ENCODE measurements at places on chromosomes 5 and 9.

GRCh38 chr9:36213387-36213786 lies 22.7 kb downstream of the CLTA start:
- no peak for DNase-seq

DNA sequence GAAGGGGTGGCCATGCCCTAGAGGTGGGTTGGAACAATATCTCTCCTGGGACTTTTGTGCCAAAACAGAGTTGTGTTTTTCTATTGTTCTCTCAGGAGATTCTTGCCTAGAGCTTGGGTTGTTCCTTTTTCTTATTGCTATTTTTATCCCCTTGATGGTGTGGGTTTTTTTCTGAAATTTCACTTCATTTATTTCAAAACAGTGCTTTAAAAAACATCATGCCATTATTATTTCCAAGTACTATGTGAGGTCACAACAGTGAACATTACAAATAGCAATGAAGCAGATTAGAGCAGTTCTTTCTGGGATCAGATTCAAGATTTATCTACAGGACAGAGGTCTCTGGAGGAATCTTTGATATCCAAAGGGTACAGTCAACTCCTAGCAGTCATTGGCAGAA lies 76.6 kb downstream of the ACTBL2 start:
- DNase-seq, result no peak

DNA sequence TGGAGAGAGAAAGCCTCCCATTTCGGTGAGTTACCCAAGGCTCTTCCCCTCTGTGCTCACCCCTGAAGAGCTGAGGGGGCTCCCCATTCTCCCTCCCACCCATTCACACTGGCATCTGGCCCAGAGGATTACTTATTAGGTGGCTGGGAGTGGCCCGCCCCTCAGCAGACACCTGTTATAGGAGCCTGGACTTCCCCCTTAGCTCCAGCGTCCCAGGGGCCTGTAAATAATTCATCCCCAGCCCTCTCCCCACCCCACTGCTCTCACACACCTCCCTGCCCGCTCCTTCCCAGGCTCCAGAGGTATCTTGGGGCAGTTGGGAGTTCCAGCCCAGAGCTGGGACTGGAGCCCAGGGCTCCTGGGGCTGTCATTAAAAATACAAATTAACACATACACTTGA lies 11.6 kb upstream of the SLC6A7 start:
- DNase-seq, result no peak

- DNase-seq, result no peak
Observed at GRCh38 chr5:139659695-139660101, 11.5 kb downstream of the CXXC5 start.

GRCh38 chr5:134411228-134411545 lies 494 bp downstream of the CDKN2AIPNL start:
- DNase-seq, result no peak

GRCh38 chr9:37927132-37927531 lies 23.2 kb upstream of the SLC25A51 start:
- no peak for DNase-seq

- no peak for DNase-seq
Observed at GRCh38 chr9:134034215-134035040, 9.1 kb downstream of the BRD3OS start.

DNA sequence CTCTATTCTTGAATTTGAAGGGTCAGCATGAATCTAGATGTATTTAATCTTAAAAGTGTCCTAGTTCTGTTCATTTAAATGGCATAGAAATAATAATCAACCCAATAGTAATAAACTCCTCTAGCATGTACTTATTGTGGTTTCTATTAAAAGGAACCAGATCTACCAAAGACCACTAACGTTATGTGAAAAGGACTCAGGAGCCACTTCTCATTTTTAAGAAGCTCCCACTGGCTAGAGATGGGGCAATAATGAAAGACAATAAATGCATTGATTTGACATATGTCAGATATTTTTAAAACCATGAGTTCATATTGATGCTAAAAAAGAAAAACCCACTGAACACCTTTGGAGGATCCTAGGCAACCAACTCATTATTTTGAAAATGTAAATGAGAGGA lies 191.9 kb downstream of the ATP10B start:
- no peak for DNase-seq

DNA sequence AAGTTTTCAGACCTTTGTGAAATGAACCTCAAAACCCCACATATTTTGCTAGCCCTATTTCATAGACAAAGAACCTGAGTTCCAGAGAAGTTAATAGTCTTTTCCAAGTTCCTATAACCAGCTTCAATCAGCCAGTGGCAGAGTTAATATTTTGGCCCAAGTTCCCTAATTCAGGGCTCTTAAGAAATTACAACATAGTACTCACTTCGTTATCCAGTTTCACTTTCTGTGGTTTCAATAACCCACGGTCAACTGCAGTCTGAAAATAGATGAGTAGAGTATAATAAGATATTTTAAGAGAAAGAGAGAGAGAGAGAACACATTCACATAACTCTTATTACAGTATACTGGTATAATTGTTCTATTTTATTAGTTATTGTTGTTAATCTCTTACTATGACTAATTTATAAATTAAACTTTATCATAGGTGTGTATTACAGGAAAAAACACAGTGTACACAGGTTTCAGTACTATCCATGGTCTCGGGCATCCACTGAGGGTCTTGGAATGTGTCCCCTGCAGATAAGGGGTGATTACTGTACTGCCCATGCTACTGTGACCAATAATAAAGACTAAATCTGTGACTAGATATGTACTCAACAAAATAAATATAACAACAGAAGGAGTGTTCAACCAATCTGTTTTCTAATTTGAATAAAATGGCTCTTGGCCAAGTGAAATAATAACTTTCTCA lies 9.3 kb upstream of the MYOT start:
- no peak for DNase-seq

DNA sequence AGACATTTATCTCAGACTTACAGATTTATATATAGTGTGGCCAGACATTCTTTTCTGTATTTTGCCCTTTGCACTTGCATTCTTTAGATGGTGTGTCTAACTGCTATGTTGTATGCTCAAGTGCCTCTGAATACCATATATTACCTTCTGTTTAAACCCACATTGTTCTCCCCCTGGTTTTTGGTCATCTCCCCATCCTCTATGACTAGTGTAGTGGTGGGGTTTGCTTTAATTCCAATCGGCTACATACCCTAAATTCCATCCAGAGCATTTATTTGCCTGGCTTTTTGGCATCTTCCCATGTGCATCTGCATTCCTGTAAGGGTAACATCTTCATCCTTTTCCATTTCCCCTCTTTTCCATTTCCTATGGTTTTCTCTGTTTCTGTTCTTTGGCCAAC lies 271.0 kb upstream of the SLC30A5 start:
- DNase-seq, result no peak

GRCh38 chr9:118088090-118088489 lies 383.9 kb downstream of the TLR4 start:
- DNase-seq, result no peak

DNA sequence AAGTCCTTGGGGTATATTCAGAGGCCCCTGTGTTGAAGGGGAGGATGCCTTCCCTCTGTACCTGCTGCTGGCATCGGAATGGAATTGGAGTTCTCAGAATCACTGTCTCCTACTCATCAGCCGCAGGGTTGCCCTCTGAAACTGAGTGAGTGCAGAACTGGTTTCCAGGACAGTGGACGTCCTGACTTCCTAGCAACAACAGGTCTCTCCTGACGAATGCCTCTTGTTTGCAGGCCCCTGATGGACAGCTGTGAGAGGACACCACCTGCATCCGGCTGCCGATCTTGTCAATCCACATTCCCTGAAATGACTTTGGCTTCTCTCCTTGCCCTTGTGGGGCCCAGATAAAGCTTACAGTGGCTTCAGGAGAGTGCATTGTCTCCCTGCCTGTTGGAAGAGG lies 274.5 kb downstream of the NSG2 start:
- DNase-seq, result no peak

- DNase-seq, result no peak
Observed at GRCh38 chr5:142785206-142785605, 15.0 kb downstream of the ARHGAP26 start.

- no peak for DNase-seq
Observed at GRCh38 chr5:9766581-9766980, 136.4 kb upstream of the TAS2R1 start.

DNA sequence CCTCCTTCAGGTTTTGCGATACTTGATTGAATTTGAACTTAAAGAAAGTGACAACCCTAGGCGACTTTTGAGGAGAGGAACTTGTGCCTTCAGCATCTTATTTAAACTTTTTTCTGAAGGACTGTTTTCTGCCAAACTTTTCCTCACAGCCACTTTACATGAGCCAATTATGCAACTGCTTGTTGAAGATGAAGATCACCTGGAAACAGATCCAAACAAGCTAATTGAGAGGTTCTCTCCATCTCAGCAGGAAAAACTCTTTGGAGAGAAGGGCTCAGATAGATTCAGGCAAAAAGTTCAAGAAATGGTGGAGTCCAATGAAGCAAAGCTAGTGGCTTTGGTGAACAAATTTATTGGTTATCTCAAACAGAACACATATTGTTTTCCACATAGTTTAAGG lies 40.6 kb downstream of the GAPVD1 start:
- DNase-seq, result no peak

GRCh38 chr5:35926389-35927051 lies 11.9 kb downstream of the CAPSL start:
- peak; percentile 49 for DNase-seq

GRCh38 chr5:102797322-102797884 lies 42.3 kb downstream of the PAM start:
- no peak for DNase-seq

- DNase-seq, result no peak
Observed at GRCh38 chr9:99948896-99949295, 42.4 kb downstream of the STX17 start.

- no peak for DNase-seq
Observed at GRCh38 chr5:77972469-77973252, 196.5 kb upstream of the TBCA start.

- DNase-seq, result no peak
Observed at GRCh38 chr5:42772265-42772993, 15.8 kb downstream of the CCDC152 start.

GRCh38 chr9:19148187-19148586 lies 20.9 kb upstream of the PLIN2 start:
- no peak for DNase-seq
